Activated gamma-delta T cell treated with Interleukin-2 at 50 U/mL for 16 hours (primary cell): ENCODE measurements at places on chromosomes 12 and 14.

GRCh38 chr14:67411370-67411769 lies 595 bp downstream of the PLEK2 start:
- no peak for DNase-seq

- no peak for DNase-seq
These were observed 13.2 kb upstream of the OR11G2 start for GRCh38 chr14:20177433-20177974.

GRCh38 chr14:103113303-103113702 lies 10.0 kb upstream of the TNFAIP2 start:
- no peak for DNase-seq

GRCh38 chr14:104724407-104724980 lies 465 bp downstream of the ADSS1 start:
- peak; percentile 20 for DNase-seq

- no peak for DNase-seq
These were observed 23.6 kb downstream of the BATF start for GRCh38 chr14:75545907-75546306.

DNA sequence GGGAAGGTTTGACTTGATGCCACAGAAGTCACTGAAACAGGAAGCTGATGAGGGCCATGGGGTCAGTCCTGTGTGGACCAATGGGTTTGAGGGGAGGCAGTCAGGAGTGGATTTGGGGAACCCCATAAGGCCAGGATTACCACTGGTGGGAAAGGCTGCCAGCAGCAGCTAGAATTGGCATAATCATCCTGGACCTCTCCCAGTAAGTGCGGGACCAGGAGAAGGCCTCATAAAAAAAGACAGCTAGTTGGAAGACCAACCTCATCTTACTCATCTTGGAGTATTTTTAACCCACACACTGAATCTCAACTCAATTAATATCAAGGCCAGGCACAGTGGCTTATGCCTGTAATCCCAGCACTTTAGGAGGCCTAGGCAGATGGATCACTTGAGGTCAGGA lies 22.7 kb downstream of the TBX3 start:
- DNase-seq = no peak

DNA sequence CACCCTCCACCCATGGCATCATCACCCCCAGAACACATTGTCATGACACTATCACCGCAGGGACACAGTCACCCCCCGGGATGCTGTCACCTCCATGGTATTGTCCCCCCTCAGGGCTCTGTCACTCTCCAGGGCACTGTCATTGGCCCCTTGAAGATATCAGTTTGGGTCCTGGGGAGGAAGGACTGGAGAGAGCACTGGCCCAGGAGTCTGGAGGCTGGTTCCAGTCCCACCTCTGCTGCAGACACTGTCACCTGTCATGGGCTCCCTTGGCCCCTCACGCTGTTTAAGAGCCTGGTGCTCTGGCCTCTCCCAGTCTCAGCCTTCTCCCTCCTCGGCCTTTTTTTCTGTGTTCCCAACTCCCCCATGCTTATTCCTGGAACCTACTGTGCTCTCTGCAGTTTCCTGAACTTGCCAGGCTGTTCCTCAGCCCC lies 31.9 kb downstream of the SERPINA3 start:
- no peak for DNase-seq

DNA sequence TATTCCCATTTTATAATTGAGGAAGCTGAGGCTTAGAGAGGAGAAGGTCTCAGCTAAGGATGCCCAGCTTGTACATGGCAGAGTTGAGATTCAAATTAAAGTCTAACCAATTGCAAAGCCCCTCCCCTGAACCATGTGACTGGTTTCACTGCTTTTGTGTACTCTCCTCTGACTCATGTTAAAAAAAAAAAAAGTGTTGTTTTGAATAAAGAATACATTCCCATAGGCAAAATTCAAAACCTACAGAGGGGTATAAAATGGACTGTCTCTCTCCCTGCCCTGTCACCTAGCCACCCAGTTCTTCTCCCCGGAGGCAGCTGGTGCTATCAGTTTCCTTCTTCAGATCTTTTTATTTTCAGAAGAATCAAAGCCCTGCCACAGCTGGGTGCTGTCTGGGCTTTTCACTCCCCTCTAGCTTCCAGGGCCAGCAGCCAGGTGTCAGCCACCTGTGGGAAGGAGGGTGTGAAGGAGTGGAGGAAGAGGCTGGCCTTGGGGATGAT lies 5.4 kb downstream of the PSMD9 start:
- no peak for DNase-seq

- no peak for DNase-seq
These were observed 68.1 kb upstream of the DCD start for GRCh38 chr12:54716261-54716660.

- DNase-seq = no peak
These were observed 360.5 kb upstream of the TMPO start for GRCh38 chr12:98154850-98155249.

DNA sequence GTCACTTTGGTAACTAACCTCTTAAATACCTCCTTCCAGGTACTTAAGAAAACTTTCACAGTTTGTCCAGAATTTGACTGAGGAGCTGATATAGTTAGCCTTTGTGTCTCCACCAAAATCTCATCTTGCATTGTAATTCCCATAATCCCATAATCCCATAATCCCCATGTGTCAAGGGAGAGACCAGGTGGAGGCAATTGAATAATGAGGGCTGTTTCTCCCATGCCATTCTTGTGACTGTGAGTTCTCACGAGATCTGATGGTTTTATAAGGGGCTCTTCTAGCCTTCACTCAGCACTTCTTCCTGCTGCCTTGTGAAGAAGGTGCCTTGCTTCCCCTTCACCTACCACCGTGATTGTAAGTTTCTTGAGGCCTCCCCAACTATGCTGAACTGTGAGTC lies 7.8 kb upstream of the NOVA1 start:
- DNase-seq = no peak

DNA sequence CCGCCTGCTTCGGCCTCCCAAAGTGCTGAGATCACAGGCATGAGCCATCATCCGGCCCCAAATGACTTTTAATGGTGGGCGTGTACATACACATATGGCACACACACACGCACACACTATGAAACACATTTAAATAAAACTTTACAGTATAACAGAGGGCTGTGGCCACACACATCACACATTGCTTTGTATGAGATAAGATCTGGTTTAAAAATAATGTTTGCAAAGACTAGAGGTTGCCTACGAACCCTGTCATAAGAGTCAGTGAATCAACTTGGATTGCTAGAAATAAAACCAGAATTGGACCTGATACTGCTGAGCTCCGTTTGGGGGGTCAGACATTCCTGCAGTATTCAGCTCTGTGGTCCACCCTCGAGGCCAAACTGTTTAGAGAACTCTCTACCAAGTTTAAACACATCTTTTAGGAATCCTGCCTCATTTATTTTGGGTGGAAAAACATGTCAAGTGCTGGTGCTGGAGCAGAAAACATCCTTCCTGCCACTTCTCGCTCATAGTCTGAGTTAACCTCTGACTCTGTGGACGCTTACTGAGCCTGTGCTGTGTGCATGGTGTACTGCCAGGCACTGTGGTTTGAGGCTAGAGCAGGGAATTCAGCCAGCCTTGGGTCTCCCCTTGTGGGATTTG lies 47.8 kb upstream of the EML1 start:
- no peak for DNase-seq

DNA sequence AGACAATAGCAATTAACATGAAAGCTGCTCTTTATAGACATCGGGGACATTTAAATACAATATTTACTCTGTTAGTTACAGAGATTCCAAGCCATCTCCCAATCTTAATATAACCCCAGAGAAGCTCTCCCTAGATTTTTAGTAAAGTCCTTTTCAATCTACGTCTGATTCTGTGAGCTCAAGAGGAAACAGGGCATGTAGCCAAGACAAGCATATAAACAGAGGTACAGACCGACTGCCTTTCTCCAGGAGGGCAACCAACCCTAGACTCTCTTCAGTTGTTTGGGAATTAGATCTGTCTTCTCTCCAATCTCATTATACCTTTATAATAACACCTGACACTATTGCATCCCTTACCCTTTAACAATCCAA lies 57.4 kb downstream of the TMTC1 start:
- no peak for DNase-seq

GRCh38 chr14:51607711-51608110 lies 44.0 kb upstream of the FRMD6 start:
- no peak for DNase-seq
